NCI-H187 (cell line): ENCODE measurements at places on chromosomes 6 and 20.

GRCh38 chr6:102309700-102310099 lies 916.2 kb downstream of the GRIK2 start:
- no peak for DNase-seq

DNA sequence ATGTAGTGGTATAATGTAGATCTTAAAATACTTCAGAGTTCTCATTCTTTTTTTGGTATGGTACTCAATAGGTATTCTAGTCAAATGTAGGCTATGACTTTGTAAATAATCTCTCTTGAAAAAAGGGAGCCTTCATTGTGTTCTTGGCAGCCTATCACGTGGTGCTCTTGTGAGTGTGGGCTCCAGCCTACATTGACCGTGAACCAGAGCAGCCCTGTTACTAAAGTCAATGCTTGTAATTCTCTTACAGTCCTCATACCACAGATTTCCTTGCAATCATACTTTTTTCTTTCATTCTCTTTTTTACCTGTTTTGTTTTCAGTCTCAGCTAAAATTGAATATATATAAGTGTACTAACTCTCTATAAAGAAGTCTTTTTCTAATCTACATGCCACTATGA lies 31.1 kb downstream of the ARID1B start:
- peak; percentile 30 for DNase-seq

DNA sequence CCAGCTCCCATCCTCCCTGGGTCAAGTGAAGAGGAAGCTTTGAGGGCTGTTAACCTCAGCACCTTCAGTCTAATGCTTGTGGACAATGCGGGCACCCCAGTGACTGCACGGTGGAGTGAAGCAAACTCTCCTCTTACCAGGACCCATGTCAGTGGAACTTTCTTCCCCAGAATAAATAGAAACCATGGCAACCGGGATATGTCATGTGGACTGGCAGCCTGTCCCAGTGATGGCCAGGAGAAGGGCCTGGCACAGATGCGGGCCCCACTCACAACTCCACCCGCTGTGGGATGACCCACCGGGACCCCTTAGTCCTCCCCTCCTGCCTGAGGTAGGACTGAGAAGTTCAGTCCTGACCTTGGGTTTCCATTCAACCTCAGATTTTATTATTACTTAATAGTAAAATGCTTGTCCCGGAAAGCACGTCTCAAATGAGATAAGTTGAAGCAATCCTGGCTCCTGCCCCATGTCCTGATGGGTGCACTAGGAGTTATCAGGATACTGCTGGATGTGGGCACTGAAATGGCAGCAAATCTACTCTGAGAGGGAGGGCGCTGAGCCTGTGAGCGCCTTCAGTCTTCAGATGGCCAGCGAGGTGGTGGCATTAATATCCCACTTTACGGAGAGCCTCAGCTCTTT lies 23.5 kb downstream of the TOX2 start:
- DNase-seq, result no peak

GRCh38 chr20:14193443-14193842 lies 144.0 kb downstream of the FLRT3 start:
- no peak for DNase-seq

- no peak for DNase-seq
Observed at GRCh38 chr20:38067717-38068365, 34.3 kb downstream of the RPRD1B start.

DNA sequence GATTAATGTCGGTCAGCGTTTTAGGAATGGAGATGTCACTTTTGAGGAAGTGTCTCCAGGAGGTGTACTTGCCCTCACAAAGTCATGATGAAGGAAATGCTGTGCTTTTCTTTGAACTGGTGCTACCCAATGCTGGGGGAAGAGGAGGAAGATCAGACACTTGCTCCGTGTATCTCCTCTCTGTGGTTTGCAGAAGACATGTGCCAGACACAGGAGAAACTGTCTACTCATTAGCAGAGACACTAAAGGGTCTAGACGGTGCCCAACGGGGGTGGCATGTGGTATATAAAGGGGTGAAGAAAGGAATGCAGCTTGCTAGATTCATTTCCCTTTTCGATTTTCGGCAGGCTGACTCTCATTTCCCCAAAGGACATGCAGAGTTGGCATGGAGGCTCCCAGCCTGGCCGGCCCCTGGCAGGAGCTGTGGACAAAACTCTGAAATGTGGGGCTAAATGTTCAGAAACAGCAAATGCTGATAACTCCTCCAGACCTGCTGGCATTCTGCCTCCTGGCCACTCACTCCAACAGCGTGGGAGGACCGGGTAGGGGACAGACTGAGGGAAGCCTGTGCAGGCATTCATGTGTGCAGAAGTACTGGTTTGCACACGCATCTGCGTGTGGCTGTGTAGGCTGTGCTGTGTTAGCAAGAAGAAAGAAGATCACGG lies 59.6 kb upstream of the QKI start:
- DNase-seq, result no peak

DNA sequence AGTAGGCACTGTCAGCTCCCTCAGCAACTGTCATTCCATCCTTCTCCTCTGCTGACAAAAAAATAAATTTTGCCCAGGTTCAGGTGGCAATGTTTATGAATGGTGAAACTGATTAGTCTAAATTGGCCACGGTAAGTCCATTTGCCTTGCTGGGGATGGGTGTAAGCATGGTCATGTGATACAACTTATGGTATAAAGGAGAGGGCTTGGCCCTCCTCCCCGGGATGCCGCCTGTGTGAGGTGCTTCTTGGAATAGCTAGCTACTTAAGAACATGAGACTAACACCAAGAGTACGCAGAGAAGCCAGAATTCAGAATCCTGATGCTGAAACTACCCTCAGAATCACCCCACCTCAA lies 94.4 kb upstream of the MAP7 start:
- no peak for DNase-seq

GRCh38 chr6:129845696-129846095 lies 15.4 kb downstream of the TMEM244 start:
- no peak for DNase-seq

DNA sequence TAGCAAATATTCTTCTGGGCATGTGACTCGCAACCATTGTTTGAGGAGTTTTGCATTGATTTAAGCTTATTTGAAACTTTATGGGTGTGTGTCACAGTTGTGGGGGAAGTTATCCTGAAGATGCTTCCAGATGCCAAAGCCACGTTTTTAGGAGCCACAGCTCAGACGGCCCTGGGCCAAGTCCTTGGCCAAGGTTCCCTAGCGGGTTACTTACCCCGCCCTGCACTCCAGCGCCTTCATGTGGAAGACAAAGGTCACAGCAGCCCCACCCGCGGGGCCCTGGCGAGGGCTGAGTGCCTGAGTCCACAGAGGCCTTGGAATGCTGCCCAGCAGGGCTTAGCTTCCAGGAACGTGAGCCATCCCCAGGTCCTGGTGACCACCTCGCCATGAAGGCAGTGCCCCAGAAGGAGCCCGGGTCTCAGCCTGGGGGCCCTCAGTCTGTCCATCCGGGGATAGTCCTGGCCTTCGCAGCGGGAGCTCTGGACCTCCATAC lies 308.3 kb downstream of the CDH4 start:
- DNase-seq, result no peak

- no peak for DNase-seq
Observed at GRCh38 chr6:162538643-162539064, 188.9 kb downstream of the PRKN start.

DNA sequence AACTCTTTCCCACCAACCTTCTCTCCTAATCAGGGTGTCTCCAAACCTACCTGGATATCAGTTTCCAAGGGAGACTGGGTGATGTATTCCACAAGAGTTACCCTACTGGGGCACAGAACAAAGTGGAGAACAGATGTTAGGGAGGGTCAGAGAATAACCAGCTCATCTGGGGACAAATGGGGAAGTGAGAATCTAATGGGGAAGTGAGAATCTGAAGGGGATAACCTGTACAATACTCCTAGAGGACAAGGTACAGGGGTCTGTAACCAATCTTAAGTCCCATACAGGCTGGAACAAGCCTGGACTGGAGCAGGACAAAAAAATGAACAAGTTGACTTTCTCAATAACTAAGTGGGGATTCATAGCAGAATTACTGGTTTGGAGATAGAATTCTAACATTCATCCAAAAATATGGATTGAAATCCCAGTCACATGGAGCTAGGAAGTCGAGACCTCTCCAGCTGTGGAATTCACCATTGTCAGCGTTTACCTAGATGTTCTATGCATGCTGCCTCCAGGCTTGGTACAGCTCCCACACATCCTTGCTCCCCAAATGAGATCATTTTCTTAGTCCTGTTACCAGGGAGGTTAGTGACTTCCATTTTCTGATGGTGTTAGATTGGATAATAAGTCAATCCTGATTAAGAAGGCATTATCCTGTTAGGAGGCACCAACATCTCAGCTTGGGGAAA lies 214.8 kb upstream of the MOCS1 start:
- no peak for DNase-seq

DNA sequence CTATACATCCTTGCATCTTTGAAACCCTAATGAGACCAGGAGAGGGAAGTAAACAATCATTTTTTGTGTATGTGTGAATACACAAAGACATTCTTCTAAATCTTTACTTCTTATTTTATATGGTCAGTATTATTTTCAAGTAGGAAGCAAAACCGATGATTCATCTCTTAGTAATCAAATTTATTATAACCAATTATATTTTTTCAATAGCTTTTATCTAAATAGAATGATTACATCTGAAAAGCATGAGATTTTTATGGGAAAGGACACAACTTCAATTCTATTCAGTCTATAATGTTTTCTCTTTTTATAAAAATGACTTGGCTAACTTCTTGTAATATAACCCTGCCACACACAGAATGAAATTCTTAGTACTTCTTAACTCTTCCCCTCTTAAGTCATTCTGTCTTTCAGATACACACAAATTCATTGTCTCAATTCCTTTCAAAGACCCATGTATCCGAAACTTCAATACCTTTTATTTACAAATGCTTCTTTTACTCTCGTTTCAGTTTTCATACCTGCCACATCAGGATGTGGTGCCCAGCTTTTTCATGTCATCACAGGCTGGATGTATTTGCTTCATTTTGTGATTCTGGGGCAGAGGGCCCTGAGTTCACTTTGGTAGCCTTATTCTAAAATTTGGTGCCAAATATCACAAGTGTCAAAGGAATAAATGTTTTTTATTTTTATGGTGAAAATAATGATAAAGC lies 227.0 kb downstream of the PHF3 start:
- DNase-seq, result no peak

DNA sequence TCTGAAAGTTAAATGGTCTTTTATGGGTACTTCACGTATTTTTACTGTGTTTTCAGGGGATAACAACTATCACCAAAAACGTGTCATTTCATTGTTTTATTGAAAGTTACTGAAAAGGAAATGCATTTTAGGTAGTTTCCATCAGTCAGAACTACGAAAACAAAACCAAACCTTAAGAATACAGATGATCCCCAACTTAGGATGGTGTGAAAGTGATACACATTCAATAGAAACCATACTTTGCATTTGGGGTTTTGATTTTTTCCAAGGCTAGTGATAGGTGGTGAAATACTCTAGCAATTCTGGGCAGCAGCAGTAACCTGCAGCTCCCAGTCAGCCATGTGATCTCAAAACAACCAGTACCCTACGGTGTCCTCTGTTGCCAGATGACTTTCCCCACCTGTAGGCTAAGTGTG lies 25.9 kb upstream of the EFHC1 start:
- no peak for DNase-seq
